ENCODE measurements at places on chromosomes 7 and 10.

DNA sequence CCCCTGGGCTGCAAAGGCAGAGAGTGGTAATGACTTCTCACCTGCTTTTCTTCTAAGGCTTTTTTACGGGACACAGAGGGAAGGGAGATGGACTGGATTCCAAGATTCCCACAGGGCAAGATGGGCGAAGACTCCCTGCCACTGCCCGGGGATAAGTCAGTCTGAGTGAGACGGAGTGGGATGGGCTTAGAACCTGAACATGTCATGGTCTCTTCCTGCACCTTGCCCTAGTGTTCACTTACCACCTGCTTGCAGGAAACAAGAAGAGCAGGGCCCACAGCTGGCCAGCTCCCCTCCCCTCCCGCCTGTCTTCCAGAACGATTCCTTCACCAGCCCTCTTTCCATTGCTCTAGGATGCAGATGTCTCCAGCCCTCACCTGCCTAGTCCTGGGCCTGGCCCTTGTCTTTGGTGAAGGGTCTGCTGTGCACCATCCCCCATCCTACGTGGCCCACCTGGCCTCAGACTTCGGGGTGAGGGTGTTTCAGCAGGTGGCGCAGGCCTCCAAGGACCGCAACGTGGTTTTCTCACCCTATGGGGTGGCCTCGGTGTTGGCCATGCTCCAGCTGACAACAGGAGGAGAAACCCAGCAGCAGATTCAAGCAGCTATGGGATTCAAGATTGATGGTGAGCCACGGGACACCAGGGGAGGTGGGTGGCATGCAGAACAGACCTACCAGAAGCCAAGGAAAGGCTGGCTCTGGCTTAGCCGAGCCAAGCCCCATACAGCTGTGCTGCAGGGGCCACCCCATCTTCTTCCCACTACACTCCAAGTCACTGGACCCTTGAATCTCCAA lies 1.3 kb downstream of the SERPINE1 start:
- DNase-seq = no peak

DNA sequence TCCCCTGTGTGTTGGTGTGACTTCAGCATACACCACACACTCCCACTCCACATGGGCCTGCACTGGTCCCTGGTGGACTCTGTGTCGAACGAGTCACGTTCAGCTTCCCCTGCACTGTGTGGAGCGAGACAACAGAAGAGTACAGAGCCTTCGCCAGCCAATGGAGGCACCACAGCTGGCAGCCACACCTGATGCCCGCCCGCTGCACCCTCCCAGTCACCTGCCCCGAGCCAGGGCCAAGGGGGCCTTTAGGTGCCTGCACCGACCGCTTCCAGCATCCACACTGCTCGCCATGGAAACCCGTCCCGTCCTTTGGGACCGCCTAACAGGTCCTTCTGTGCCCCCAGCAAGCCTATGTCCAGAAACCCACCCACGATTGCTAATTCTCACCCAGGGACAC lies 9.2 kb downstream of the FOXL3 start:
- no peak for DNase-seq

GRCh38 chr7:127809261-127809702 lies 157.3 kb downstream of the SND1 start:
- no peak for DNase-seq

DNA sequence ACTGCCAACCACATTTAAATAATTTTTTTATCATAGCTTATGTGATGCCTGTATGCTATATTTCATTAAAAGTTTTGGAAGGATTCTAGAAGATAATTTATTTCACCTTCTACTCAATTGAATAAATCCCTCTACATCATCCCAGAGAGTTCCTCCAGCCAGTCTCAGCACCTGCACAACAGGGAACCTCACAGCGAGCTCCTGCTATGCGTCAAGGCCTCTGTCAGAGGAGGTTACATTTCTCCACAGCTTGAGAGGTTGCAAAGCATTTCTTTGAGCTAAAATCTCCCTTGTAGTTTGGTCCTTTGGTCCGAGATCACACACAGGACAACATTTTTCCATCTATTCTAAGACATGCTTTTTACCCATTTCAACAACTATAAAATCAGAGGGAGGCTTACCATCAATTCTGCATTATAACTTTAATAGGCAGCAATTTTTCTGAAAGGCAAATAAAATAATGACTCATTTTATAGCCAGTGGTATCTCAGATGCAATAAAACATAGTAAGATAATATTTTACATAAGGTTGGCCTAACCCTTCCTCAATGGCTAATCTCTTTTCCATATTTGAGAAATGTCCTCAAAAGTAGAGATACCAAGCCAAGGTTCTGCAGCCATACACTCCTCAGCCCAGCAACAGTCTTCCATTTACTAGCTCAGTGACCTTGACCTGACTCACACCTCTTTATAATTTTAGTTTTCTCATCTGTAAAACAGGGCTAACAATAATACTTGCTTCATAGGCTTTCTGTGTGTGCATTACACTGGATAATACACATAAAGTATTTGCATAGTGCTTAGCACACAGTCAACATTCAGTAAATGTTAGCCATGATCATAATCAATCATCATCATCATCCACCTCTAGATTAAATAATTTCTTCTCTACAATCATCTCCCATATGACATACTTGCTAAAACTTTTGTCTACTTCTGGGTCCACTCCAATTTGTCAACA lies 68.8 kb downstream of the DOCK4 start:
- no peak for DNase-seq

GRCh38 chr10:78250313-78251015 lies 216.8 kb downstream of the RPS24 start:
- DNase-seq = no peak

DNA sequence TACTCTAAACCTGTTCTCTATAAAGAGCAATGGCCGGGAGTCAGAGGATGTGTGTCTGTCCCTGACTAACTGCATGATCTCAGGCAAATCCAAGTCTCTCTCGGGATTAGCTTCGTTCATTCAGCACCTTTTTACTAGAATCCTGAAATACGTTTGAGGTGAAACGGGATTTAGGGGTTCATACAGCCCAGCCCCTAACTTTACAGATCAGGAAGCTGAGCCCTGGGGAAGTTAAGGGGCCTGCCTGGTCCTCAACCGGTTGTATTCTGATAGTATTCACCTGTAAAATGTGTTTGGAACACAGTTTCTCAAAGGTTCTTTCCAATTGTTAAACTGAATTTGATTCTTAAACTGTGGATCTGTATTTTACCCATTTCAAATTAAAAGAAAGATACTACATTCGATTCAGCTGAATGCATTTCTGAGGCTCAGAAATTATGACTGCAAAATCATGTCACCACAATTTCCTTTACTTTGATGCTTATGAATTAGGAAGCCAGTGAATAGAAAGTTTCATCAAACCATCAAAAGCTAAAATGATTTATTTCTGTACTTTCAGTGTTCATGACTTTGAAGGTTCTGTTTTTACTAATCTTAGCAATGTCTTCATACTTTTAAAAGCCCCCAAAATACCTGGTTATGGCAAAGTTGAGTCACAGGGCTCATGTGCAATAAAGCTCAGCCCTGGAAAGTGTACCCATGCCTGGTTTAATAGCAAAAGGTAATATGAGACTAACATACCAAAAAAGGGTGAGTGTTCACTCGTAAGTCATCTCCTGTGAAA lies 28.9 kb upstream of the EZH2 start:
- no peak for DNase-seq

- no peak for DNase-seq
Observed at GRCh38 chr7:118080947-118081346, 103.0 kb upstream of the LSM8 start.

GRCh38 chr7:129845972-129846327 lies 106.8 kb downstream of the UBE2H start:
- peak; percentile 52 for DNase-seq

GRCh38 chr7:41858201-41858600 lies 155.3 kb upstream of the INHBA start:
- DNase-seq = no peak

DNA sequence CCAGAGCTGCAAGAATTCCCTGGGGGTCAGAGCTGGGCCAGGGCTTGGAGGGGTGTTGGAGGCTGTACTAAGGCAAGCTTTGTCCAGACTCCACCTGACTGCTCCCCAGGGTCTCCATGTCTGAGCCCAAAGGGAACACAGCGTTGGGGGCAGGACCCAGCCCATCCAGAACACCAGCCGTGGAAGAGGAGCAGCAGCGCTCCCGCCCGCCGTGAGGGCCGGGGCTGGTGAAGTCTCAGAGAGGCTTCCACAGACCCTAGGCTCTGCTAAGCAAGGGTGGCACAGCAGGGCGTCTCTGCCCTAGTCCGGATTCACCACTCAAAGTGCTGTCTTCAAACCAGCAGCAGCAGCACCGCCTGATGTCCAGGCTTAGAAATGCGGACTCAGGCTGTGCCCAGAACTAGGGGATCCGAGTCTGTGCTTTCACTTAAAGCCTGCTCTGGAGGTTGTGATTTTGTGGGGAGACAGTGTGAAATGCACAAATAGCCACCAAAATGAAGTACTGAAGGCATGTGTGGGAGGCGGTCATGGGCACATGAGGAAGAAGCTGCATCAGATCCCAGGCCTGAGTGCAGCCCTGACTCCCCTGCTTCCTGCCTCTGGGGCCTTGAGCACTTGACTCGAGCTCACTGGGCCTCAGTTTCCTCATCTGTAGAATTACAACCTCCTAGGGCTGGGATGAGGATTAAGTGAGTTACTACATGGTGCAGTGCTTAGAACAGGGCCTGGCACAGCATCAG lies 16.6 kb upstream of the AQP1 start:
- no peak for DNase-seq

- no peak for DNase-seq
Observed at GRCh38 chr7:43021431-43021830, 89.3 kb downstream of the MRPL32 start.

DNA sequence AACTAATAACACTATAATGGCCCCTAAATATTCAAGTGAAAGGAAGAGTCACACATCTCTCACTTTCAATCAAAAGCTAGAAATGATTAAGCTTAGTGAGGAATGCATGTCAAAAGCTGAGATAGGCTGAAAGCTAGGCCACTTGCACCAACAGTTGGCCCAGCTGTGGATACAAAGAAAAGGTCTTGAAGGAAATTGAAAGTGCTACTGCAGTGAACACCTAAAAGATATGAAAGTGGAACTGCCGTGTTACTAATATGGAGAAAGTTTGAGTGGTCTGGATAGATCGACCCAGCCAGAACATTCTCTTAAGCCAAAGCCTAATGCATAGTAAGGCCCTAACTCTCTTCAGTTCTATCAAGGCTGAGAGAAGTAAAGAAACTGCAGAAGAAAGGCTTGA lies 12.1 kb upstream of the SNX13 start:
- no peak for DNase-seq

- no peak for DNase-seq
Observed at GRCh38 chr10:61994405-61995219, 93.1 kb downstream of the ARID5B start.

GRCh38 chr10:130749911-130750310 lies 561.6 kb downstream of the TCERG1L start:
- no peak for DNase-seq

DNA sequence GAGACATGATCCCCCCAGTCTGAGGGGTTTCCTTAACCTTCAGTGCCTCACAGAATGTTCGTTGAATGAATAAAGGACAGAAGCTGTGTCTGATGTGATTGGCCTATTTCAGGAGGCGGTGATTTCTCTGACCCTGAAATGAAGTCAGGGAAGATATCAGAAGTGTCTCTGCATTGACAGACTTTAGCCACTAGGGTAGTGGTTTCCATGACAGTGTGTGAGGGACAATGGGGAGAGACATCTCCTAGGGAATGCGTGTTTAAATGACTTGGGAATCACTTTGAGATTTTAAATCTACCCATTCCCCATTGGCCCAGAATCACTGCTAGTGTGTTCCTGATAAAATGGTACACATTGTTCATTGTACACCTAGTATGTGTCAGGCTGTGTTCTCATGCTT lies 132.0 kb downstream of the CFAP58 start:
- DNase-seq = no peak

GRCh38 chr10:58618158-58618676 lies 105.5 kb downstream of the BICC1 start:
- DNase-seq = no peak

DNA sequence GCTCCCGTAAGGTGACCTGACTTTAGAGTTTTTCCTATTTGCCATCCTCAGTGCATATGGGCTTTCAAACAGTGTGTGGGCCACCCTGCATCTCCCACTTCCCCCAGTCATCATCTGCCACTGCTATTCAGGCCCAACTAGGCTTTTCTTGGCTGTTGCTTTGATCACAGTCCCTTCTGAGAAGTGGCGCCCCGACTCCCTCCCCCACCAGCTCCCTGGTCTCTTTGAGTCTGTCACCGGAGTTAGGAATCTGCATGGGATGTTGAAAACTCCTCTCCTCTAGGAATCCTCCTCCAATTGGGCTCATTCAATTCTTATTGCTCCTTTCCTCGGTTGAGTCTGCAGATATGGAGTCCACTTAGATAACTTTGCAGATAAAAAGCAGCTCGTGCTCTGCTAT lies 32.1 kb downstream of the HIF1AN start:
- DNase-seq = no peak

DNA sequence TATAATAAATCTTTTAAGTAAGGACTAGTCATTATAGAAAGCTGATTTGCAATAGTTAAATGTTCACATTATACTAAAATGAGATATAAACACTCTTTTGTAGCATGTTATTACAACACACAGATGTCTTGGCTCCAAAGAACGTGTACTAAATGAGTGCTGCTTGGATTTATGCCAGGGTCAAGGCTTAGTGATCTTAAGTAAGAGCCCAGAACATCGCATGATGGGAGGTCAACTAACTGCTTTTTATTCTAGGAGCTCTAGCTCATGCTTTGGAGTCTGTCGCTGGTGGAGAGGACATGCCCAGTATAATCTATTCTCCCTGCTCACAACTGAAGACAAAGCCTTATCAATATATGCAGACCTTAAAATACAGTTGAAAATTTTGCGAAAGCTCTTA lies 315.1 kb downstream of the BBS9 start:
- DNase-seq = no peak

DNA sequence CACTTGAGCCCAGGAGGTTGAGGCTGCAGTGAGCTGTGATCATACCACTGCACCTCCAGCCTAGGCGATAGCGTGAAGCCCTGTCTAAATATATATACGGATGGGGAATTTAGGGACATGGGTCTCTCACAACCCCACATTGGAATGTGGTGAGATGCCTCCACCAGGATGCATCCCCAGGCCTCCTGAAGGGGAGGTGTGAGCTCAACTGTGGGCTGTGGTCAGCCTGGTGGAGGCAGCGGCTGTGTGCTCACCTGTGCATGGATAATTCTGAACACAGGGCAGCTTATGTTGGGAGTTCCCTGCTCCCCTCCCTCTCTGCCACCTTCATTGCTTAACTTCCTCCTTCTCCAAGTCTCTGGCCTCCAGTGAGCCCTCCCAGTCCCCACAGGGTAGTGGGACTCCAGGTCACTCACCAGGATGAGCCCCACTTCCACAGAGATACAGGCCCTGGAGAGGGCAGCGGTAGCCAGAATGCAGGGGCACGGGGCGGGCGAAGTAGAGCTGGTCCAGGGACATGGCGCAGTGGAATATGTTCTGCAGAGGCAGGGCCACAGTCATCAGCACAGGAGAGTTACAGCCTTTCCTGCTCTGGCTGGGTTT lies 30.4 kb downstream of the PYROXD2 start:
- DNase-seq = no peak

Data from AG09309 (cell line).